GM12864 (cell line): ENCODE measurements at places on chromosomes 3 and 15.

DNA sequence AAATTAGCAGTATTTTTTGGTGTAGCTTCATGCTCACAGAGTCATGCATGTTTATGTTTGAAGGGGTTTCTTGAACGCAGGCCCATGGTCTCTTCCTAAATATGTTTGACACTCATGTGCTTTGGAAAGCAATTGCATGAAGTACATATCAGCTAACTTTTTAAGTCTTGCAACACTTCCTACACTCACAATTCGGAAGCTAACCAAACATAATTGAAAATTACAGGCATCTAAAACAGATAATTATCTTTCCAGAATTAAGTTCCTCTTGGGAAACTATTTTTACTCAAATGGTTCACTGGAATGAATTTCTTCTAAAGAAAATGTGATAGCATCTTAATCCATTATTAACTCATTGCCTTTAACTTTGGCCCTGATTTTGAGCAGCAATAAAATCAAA lies 438.9 kb downstream of the RAP2B start:
- DNase-seq = no peak

DNA sequence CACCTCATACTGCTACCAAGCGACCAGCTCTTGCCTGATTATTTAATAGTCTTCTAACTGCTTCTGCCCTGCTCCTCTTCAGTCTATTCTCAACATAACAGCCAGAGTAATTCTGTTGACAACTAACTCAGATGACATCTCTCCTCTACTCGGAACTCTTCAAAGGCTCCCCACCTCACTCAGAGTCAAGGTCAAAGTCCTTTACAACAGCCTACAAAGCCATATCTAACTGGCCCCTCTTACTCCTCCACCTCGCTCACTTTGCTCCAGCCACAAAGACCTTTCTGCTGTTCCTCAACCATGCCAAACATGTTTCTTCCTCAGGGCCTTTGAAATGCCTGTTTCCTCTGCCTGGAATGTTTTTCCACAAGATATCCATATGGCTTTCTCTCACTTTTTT lies 43.6 kb downstream of the PIK3R4 start:
- no peak for DNase-seq

DNA sequence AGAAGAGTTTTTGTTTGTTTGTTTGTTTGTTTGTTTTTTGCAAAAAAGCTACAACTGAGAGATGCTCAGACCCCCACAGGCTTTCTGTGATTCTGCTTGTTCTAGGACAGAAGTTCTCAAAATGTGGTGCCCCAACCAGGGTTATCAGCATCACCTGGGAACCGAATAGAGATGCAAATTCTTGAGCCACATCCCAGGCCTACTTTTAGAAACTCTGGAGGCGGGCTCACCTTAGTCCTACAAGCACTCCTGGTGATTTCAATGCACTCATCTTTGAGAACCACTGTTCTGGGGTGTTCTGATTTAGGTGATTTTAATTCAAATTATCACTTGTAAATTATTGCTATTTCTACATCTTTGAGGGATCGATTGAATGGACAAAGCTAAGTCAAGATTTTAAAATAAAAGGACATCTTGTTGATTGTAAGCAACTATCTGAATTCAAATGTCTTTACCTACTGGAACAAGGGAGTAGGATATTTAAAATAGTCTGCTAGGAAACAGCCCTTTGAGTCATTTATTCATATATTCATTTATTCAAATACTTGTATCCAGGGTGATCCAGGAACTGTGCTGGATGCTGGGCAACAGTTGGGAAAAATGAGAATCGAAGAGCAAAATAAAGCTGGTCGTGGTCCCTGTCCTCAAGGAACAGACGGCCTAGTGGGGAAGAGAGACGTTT lies 44.7 kb upstream of the CADPS start:
- no peak for DNase-seq

DNA sequence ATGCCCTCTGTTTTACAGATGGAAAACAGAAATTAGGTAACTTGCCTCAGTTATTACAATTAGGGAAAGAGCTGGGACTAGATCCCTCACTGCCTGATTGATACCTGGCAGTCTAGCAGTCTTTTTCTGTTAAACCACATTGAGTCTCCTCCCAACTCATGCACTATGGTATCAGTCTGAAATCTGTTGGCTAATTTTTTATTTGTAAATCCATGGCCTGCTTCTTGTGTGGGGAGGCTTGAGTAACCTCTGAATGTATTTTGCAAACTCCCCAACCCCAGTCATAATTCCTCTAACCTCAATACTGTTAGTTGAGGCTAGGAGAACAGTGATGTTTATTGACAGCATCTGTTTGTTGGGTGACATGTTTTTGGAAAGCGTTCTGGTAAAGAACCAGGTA lies 35.9 kb downstream of the TMOD3 start:
- DNase-seq = no peak

- no peak for DNase-seq
Measured at GRCh38 chr3:195739561-195740111, 18.9 kb downstream of the MUC20 start.

DNA sequence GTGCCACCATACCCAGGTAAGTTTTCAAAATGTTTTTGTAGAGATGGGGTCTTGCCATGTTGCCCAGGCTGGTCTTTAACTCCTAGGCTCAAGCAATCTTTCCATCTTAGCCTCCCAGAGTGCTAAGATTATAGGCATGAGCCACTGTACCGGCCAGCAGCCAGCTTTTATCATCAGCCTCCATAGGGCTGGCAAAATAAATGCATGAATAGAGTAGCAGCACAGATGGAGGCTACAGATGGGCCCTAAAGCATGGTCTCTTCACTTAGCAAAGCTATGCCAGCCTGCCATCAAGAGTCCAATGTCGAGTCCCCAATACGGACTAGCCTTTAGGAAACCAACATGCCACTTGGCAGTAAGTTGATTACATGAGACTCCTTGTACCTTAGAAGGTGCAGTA lies 63.8 kb downstream of the CNTN3 start:
- DNase-seq = no peak

DNA sequence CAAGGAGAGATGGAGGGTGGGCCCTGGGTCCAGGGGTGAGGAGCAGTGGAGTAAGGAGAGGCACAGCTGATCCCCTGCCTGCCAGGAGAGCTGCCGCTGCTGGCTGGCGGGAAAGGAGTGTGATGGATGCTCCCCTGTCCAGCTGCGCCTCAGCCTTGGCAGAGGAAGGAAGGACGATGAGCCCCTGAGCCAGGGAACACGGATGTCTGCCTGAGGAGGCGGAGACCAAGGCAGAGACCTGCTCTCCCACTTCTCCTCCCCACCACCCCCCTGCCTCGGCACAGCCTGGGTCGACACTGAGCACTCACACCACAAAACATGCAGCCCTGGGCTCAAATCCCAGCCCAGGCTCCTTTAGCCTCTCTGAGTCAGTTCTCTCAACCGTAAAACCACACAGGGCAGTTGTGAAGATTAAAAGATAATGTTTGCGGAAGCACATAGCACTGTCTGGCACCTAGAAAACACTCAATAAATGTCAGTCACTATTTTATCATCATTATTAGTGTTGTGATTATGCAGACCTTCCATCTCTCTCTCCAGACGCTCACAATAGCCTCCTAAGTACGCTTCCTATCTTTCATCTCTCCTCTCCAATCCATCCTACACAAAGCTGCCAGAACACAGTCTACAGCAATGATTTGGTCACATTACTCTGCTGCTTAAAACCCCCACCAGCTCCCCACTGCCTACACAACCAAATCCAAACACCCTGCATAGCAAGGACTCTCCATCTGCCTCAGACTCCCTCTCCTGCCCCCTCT lies 52.2 kb downstream of the SEMA5B start:
- no peak for DNase-seq

DNA sequence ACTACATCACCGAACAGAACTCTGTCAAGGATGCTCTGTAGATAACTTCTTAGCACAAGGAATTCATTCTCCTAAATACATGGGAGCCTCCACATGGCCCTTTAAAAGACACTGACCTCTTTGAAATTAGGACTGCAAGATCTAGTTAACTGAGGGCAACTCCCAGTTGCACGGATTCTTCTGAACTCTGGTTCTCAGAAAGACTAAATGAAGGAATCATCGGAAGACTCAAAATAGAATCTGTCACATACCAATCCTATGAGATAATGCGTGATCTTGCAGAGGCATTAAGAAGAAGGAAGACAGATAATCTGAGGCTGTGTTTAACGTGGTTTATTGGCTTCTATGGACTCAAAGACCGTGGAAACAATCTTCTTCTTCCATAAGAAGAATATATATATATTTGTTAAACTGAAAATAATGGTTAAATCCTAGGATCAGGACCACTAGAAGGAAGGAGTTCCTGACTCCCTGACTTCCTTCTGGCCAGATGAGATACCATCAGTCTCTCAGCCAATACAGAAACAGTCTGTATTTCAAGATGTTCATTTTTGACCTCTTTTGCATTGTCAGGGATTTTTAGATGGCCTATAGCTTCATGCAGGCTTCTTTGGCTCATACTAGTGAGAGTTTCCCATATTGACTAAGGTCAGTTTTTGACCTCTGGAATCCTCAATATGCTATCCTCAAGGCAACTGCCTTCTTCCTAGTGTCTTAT lies 33.9 kb upstream of the TBC1D23 start:
- DNase-seq = no peak

DNA sequence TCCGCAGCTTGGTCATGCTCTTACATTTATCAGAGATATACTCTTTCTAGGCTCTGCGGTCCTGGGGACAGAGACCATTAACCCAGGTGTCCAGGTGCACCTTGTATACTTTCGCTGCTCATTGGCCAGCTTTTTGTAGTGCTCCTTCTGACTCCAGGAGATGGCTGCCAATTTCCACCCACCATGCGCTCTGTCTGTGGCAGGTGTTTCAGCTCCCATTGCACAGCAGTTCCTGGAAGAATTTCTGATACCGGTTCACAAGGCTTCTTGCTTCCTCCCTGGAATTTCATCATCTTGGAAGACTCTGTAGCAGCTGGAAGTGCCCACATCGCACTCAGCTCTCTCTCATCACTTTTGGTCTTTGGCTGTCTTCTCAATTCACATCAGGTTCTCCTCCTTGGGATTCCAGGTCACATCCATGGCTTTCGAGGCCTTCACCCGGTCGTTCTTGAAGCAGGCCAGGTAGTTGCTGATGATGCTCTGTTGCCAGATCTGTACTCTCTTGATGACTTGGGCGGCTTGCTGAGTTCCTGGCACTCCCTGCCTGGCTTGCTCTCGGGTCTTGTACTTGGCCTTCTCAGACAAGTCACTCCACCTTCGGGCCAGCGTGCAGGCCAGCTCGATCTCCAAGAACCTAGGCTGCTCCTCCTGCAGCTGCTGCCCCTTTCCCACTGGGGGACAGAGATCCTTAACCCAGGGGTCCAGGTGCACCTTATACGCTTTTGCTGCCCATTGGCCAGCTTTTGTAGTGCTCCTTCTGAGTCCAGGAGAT lies 41.1 kb upstream of the ARL8B start:
- no peak for DNase-seq

GRCh38 chr15:58043192-58043903 lies 22.2 kb downstream of the ALDH1A2 start:
- DNase-seq = no peak

GRCh38 chr3:175146258-175146657 lies 287.1 kb downstream of the NAALADL2 start:
- DNase-seq = no peak

DNA sequence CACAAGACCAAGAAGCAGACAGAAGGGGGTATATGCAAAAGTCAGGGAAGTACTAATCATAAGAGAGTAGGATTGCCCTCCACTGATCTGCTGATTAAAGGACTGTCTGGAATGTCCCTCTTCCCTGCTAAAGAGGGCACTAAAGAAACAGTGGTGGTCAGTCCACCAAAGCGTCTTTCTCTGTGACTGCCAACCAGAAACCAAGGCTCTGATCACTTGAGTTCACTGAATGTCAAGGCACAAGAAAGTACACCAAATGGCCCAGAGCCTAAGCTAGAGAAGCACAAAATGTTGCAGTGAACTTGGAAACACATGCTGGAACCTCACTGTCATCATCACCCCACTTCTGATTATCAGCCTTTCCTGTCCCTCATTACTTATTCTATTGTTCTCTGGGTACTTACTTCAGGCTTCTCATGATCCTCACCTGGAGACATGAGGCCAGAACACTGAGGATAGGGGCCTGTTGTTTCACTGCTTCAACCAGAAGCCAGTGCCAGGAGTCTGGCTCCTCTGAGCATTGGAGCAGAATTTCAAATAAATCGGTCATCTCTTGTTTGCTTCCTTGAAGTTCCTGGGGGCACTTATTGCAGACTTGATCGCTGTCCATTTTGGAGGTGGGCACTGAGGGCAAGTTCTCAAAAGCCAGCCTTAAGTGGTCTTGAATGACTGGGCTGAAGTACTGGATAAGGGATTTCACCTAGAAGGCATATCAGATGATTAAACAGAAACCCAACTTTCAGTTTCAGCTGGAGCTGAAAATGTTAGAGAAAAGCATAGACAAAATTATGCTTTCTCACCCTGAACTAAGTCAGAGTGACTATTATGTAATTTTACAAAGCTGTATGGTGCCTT lies 58.9 kb downstream of the EIF3J start:
- peak; percentile 4 for DNase-seq

- no peak for DNase-seq
Measured at GRCh38 chr15:64686130-64686735, 89.2 kb downstream of the RBPMS2 start.

- DNase-seq = no peak
Measured at GRCh38 chr3:100880845-100881244, 112.4 kb downstream of the ABI3BP start.

DNA sequence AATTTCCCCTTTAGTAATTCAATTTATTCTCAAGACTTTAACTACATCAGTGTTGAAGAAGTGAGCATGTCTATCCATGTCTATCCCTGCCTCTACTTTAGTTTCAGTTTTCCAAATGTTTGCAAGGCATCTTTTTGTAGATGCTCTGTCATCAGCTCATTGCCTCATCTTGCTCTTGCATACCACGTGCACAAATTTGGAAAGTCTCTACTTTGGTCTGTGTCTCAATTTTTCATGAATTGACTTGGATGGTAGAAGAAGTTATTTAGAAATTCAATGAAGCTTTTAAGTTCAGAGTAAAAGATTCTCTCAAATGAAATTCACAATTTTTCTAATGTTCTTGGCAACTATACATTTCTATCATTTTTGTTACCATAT lies 55.3 kb downstream of the CLDN1 start:
- DNase-seq = no peak

GRCh38 chr3:71997066-71997653 lies 212.2 kb upstream of the PROK2 start:
- DNase-seq = no peak

- no peak for DNase-seq
Measured at GRCh38 chr3:125375950-125376679, 990 bp upstream of the ZNF148 start.

DNA sequence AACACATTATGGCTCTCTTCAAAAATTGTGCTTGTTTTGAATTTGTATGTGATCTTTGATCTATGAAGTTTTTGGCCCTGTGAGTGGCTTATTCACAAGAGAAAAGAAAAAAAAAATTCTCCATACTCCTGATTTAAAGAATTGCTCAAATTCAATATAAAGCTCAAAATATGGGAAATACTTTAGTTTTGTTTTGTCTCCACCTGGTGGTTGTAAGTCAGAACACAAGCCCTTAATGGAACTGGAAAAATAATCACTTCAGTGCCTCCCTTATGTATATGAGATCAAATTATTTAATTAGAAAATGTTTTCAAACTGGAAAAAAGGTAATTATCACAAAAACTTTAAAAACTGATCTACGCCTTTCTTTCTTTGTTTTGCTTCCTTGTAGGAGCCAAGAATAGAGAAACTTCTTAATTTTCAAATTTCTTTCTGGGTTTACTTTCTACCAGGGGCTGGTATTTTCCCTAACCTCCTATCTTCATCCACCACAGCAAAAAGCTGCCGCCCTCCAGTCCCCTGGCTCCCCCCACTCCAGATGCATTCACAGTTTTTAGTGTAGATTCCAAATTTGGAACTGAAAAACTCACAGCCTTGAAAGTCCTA lies 50.6 kb downstream of the SERP1 start:
- peak; percentile 19 for DNase-seq

GRCh38 chr15:39855400-39855799 lies 64.7 kb downstream of the GPR176 start:
- no peak for DNase-seq
